ENCODE measurements at places on chromosomes 12 and 14. TPM values are rescaled to one million over a fixed set of nuclear protein-coding genes. Genes with fewer than 3 reads are reported as not detected.

GALNT6 gene
- 66.1 TPM for total RNA-seq

IFI27 gene
- 34.1 TPM for total RNA-seq

SLCO1A2 gene
- not detected for total RNA-seq

SLC10A1 gene
- total RNA-seq = not detected

PLCZ1 gene
- not detected for total RNA-seq

CACNA1C gene
- 2.5 TPM for total RNA-seq

RPGRIP1 gene
- total RNA-seq = not detected

CCDC197 gene
- not detected for total RNA-seq

DBX2 gene
- not detected for total RNA-seq

HCAR2 gene
- not detected for total RNA-seq

MYO1A gene
- total RNA-seq = not detected

LGR5 gene
- not detected for total RNA-seq

PAPLN gene
- total RNA-seq = 4.2 TPM

PSMC1 gene
- 184 TPM for total RNA-seq

ANKRD33 gene
- not detected for total RNA-seq

CLEC2A gene
- not detected for total RNA-seq

PRB3 gene
- total RNA-seq = not detected

HDAC7 gene
- total RNA-seq = 47.6 TPM

TMTC1 gene
- 8.9 TPM for total RNA-seq

RNASE7 gene
- total RNA-seq = not detected

OR4K13 gene
- total RNA-seq = not detected

KCNC2 gene
- not detected for total RNA-seq

PLEKHG7 gene
- not detected for total RNA-seq

NAA25 gene
- 41.3 TPM for total RNA-seq

GPR68 gene
- 10.1 TPM for total RNA-seq

TMEM233 gene
- not detected for total RNA-seq

NOVA1 gene
- under 0.01 TPM for total RNA-seq

MRPS35 gene
- total RNA-seq = 52.2 TPM

GUCY2C gene
- total RNA-seq = not detected

KERA gene
- not detected for total RNA-seq

FAM90A1 gene
- 0.09 TPM for total RNA-seq

TAS2R19 gene
- 11.1 TPM for total RNA-seq

RBM19 gene
- total RNA-seq = 16.0 TPM

LRRC43 gene
- 0.89 TPM for total RNA-seq

DAO gene
- not detected for total RNA-seq

FOXG1 gene
- total RNA-seq = under 0.01 TPM

PPFIA2 gene
- total RNA-seq = not detected

NUP37 gene
- total RNA-seq = 72.2 TPM

TBX3 gene
- 42.5 TPM for total RNA-seq

INHBC gene
- total RNA-seq = not detected

DIO2 gene
- 0.09 TPM for total RNA-seq

SLCO1B1 gene
- not detected for total RNA-seq

ACSS3 gene
- 8.9 TPM for total RNA-seq

DHH gene
- not detected for total RNA-seq

PMCH gene
- not detected for total RNA-seq

RPAP3 gene
- 30.8 TPM for total RNA-seq

HHIPL1 gene
- 7.7 TPM for total RNA-seq

NDRG2 gene
- total RNA-seq = 0.89 TPM

KLHL33 gene
- 0.05 TPM for total RNA-seq

ABHD12B gene
- not detected for total RNA-seq

CAMKK2 gene
- 12.5 TPM for total RNA-seq

PLA2G1B gene
- not detected for total RNA-seq

CFAP251 gene
- total RNA-seq = 6.1 TPM

KSR2 gene
- total RNA-seq = under 0.01 TPM
